ENCODE measurements at places on chromosomes 7 and 10.
A peak's percentile ranks its signal among the peaks of the same experiment; 100 is the strongest.

- DNase-seq, result no peak
These were observed 11.5 kb downstream of the VIM start for GRCh38 chr10:17239345-17240085.

GRCh38 chr7:32891043-32891799 is at the start of gene KBTBD2:
Gene KBTBD2 (minus strand): TSS chr7:32891760. CDS start chr7:32879604, 12,156 bp downstream.
- DNase-seq, result peak; percentile 89

DNA sequence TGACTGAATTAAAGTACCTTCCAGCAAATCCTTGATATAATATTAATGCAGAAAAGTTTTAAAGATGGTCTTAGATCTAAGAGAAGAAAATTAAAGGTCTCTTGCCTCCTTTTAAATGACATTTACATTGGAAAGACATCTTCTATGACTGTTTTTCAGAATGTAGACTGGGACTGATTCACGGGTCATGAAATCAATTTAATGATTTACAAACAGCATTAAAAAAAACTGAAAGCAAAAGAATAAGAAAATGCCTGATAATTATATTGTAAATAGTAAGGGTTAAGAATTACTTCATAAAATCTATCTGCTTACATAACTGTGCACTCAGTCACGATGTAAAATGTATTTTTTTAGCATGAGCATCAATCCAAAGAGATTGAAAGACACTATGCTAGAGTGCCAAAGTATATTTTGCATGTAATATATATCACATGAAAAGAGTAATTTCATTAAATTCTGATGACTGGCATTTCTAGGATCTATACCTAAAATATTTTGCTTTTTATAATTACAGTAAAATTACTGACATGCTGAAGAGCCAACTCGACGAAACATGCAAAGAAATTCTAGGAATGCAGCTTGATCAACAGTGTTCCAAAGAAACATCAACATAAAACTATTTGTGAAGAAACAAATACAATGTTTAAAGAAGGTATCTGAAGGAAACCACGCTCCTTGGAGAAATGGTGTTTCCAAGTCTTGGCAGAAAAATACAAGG is 35.1 kb downstream of the RTKN2 start:
- DNase-seq, result peak; percentile 42

DNA sequence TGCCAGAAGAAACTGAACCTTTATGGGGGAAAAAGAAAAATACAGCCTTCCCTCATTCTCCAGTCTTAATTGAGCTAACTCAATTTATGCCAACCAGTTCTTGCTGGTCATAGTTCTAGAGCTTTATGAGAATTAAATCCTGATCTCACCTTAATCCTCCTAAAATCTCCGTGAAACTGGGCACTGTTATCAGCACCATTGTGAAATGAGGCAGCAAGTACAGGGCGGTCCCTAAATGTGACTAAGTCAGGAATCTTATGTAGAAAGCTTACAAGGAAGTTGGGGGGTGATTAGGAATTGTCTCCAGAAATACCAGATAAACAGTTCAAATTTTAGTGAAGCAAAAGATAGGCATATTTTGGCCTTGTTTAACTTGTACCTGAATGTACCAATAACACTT is 10.7 kb upstream of the INSYN2A start:
- DNase-seq, result no peak

DNA sequence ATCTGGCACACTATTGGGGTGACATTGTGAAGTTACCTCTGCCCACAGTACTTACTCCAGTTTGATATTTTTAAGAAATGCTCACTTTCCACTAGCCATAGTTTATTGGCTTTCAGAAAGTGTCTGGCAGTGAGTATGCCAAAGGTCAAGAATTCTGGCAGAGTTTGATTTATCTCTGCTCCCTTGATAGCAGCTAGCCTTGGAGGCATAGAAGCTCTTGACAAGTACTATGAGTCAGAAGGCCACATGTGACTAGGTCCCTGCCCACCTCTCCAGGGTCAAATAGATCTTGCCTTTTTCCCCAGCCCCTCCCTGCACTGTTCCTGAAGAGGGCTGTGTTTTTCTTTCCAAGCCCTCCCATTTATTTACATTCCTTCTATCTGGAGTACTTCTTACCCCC is 202.2 kb downstream of the AUTS2 start:
- DNase-seq, result peak; percentile 36

- DNase-seq, result peak; percentile 15
These were observed 24.6 kb upstream of the MKLN1 start for GRCh38 chr7:131302876-131303707.

- no peak for DNase-seq
These were observed 26.5 kb downstream of the MPP7 start for GRCh38 chr10:28276384-28276783.

GRCh38 chr10:22537810-22538209 is 176.6 kb downstream of the PIP4K2A start:
- DNase-seq, result no peak

DNA sequence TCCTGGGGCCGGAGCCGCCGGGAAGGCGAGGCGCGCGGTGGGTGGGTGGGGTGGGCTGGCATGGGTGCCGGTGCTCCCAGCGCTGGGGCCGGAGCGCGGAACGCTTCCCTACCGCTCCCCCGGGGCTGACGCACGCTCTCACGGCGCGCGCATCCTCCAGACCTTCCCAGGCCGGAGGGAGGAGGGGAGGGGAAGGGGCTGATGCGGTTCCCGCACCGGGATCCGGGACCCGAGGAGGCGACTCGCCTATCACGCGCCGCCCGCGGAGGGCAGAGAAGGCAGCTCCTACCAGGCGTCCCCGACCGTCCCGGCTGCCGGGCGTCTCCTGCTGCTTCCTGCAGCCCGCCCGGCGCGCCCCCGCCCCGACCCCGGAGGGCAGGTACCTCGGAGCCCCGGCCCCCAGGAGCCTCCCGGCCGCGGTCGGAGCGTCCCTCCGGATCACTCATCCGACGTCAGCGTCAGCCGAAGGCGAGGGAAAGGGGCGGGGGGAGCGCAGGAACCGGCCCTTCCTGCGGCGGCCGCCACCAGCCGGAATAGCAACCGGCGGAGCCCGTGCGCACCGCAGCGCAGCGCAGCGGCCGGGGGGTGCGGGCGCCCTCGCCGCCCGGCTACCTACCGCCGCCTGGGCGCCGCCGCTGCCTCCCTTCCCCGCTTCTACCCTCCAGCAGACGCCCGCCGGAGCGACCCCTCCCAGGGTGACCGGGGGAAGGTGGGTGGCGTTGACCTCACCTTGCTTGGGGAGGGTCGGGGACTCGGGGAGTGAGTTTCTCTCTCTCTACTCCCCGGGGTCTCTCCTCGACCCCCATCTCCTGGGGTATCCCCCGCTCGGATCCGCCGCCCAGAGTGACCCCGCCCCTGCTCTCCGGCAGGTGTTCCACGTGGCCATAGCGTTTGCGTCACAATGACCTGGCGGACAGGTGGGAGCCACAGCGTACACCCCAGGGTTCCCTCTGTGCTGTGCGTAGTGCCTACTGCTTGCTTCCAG is at the start of gene ICA1:
Gene ICA1 (minus strand): TSS at position 457 of the 985 bp plus-strand sequence. CDS start 26,241 bp downstream, outside the sequence.
- DNase-seq, result peak; percentile 7

GRCh38 chr10:124362568-124362967 is 56.2 kb downstream of the OAT start:
- no peak for DNase-seq

- no peak for DNase-seq
These were observed 200.6 kb downstream of the GLRX3 start for GRCh38 chr10:130336617-130337304.

DNA sequence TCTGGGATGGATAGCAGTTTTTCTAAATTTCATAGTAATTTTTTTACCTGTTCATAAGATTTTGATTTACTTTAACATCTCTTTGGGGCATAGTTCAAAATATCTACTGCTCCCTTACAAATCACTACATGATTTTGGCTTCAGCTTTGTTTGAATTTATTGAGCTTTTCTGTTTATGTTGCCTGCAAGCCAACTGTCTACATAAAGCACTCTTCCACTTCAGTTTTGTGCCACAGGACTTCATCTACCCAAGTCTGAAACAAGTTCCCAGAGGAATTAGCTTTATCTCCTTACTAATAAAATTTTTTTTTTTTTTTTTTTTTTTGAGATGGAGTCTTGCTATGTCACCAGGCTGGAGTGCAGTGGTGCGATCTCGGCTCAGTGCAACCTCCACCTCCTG is 45.4 kb upstream of the KMT2E start:
- DNase-seq, result no peak

GRCh38 chr7:101795461-101795860 is 22.0 kb upstream of the CUX1 start:
- no peak for DNase-seq

DNA sequence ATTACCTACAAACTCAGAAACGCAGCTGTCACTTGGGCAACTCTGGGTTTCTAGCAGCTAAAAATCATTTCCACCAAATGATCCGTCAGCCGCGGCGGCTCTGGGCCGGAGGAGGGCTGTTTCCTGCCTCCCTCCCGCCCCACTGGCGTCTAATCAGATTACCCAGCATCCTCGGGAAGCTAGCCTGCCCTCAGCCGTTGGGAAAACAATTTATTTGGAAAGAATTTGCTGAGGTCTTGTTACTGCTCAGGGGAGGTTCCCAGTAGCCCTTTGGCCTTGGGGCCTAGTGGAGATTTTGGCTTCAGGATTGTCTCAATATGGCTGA is 65.0 kb upstream of the ADGRA1 start:
- DNase-seq, result no peak

DNA sequence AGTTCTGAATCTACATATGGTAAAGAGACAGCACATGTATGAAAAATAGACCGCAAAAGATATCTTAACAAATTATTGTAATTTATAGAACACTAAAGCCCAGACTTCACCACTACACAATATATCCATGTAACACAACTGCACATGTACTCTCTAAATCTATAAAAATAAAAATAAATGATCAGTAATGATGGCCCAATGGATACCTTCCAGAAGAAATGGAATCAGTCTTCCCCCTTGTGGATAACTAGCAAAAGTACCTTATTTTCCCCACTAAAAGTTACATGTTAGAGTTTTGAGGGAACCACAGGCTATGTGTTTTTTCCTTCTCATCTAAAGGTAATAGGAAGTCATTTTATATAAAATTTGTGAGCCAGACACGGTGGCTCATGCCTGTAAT is 25.7 kb downstream of the C7orf25 start:
- DNase-seq, result peak; percentile 12

DNA sequence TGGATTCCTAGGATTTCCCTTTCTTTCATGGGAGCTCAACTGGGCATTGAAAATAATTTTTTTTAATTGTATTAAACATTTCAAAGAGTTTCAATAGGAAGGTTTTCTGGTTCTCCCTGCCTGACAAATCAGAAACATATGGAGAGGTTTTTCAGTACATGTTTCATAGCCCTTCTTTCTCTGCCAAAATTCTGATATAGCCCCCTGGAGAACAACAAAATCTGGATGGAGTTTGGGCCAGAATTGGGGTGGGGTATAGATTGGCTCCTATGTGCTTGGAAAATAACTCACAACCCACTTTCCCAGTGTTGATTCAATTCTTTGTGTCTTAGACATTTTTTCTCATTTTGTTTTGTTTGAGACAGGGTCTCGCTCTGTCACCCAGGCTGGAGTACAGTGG is 24.6 kb upstream of the EIF4H start:
- DNase-seq, result peak; percentile 27

GRCh38 chr10:82572744-82573143 is 697.8 kb downstream of the NRG3 start:
- DNase-seq, result no peak

GRCh38 chr10:52653263-52653909 is 119.2 kb downstream of the MBL2 start:
- DNase-seq, result no peak

- peak; percentile 88 for DNase-seq
These were observed 9.4 kb upstream of the ANKRD1 start for GRCh38 chr10:90930070-90930837.

DNA sequence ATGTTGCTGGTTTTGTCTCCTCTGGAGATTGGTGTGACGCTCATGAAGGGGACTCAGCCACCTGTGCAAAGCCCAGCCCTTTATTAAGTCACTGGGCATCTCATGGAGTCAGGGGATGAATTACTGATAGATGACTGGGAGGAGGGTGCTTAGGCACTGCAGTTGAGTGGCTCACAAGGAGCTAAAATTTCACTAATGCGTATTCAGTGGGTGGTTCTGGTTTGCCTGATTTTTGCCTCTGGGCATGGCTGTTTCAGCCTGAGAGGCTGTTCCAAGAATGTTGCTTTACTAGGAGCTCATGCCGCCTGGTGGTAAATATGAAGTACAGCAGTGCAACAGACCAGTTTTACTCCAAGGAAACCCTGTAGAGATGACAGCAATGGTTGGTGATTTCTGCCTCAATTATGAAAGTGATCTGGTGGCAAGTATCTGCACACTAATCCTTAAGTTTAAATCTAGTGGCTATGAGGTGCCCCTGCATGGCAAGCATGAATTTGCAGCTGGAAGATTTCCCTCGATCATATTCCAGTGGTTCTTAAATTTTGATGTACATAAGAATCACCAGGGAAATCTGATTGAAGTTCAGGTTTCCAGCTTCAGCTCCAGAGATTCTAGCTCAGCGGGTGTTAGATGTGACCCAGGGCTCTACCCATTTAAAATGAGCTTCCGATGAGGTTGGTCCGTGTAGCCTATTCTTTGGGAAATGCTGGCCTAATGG is 19.9 kb downstream of the ACTA2 start:
- DNase-seq, result peak; percentile 83

DNA sequence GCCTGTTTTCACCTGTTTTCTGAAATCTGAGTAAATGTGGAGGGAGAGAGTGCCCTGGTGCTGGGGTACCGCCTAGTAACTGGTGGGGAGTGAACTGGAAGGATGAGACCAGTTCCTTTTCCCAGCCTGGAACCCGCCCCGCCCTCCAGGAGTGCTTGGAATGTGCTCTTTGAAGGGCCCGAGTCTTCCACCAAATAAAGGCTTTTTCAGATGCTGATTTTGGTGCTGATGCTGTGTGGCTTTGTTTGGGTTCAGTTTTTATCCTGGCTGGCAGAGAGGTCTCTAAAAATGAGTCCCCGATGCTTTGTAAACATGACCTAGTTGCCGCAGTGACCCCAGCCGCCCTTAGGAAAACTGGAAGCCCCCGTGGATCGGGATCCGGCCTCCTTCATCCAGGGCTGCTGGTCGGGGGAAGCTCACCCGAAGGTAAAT is 25.9 kb downstream of the FOXK1 start:
- DNase-seq, result no peak

GRCh38 chr7:151008511-151009323 is 15.6 kb downstream of the ATG9B start:
- peak; percentile 56 for DNase-seq

DNA sequence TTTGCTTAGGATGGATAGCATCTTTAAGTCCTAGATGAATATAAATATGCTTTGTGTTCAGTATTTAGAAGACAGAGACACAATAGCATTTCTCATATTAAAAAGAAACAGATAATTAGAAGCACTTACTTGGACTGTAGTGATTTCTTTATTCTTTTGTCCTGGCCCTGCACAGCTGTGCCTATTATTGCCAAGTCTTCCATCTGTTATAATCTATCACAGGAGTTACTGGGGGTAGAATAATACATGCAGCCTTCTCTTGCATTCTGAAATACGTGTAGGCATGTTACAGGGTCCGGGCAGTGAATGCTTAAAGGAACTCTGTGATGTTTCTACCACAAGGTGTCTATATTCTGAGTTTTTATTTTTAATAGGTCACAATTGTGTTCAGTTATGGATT is 461.5 kb upstream of the COBL start:
- no peak for DNase-seq

DNA sequence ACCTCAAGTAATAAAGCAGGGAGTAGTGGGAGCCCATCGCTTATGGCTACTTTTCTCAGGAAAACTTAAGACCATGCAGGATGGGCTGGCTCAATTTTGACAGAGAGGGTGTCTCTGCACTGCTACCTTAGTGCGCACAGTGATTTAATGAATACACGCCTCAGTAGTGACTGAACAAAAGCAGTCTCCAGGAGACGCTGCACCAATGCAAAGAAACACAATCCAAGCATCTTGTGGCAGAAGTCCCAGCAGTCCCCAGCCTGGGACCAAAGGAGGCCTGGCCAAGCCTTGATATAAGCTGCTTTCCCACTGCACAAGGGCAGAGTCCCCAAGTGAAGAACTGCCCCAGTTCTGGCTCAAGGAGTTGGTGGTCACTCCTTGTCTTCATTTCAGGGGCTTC is 368.9 kb downstream of the KCNMA1 start:
- DNase-seq, result no peak

Measured in fibroblast of skin of abdomen (primary cell).